ENCODE measurements at places on chromosomes 6 and 20.

GRCh38 chr6:112640891-112641290 lies 293.8 kb downstream of the RFPL4B start:
- DNase-seq, result no peak

- no peak for DNase-seq
Observed at GRCh38 chr20:60505423-60505822, 547.2 kb downstream of the CDH26 start.

- no peak for DNase-seq
Observed at GRCh38 chr20:16919841-16920240, 171.7 kb downstream of the OTOR start.

- no peak for DNase-seq
Observed at GRCh38 chr20:25308671-25309394, 60.9 kb downstream of the PYGB start.

DNA sequence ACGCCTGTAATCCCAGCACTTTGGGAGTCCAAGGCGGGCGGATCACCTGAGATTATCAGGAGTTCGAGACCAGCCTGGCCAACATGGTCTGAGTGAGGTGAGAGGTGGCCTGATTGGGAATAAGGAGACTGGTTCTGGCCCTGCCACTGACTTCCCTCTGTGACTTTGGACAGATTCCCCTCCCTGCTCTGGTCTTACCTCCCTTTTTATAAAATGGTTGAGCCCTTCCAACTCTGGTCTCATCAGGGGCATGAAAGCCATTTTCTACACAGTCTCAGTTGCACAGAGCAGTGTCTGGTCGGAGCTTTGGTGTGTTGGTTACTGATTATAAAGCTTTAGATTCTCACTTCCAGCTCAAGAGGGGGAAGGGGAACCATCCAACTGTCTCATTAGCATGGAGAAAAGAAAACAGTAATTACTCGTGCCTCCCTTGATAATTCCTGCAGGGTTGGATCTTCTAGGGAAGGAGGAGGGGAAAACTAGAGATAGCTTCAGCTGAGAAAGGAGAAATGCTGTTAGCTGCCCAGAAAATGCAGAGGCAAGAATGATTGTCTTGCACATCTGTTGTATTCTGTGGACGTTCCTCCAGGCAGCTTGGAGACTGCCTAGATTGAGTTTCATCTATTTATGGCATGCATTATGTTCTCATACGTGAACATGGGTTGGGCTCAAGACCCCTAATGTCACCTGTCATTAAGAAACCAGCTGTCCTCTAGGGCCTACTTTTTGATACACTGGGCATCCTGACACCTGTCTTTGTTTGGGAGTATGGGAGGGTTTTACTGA lies 30.4 kb downstream of the RALY start:
- no peak for DNase-seq

DNA sequence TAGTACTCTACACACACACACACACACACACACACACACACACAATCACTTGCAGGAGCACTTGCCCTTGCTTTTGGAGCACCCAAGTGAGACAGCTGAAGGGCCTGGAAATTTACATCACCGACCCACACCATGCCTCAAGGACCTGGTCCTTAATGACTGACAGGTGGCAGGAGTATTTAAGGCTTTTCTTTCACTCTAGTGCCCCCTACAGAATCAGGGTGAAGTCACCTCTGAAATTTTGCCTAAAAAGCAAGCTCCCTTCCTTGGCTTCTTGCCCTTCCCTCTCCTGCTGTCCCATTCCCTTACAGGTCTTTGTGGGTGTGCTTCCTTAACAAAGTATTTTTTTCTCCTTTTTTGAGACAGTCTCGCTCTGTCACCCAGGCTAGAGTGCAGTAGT lies 353.5 kb upstream of the IRAK1BP1 start:
- no peak for DNase-seq

- DNase-seq, result no peak
Observed at GRCh38 chr6:39207416-39208222, 21.7 kb downstream of the KCNK5 start.

- no peak for DNase-seq
Observed at GRCh38 chr6:10425975-10426780, 11.3 kb upstream of the TFAP2A start.

- no peak for DNase-seq
Observed at GRCh38 chr20:63423751-63424150, 48.7 kb downstream of the KCNQ2 start.

DNA sequence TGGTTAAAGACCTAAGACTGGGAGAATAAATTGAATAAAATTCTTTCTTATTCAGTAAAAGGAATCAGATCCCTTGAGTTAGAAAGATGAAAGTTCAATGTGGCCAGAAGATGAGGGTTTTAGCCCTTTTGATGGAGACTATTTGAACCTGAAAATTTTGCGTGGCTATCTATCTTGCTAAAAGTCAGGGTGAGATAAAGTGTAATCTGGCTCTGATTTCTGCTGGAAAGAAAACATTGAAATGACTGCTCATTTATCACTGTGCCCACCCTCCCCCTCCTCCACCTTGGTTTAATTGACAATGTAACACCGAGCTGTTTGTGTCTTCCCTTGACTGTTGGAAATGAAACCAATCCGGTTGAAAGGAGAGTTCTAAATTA lies 32.9 kb upstream of the TCF21 start:
- DNase-seq, result no peak

DNA sequence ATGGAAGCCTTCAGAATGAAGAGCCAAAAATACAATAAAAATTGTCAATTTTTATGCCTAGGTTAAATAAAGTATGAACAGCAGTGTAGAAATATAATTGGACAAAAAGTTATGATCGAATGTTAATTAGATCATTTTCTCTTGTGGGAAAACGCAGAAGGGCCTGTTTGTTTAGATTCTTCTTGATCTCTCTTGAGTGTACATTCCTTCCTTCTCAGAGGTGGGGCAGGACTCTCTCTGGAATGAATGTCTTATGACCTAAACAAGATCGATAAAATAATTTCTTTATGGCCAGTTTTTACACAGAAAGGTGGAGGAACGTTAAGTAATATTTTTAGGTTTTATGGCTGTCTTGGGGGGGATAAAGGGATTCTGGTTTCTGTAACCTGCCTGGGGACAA lies 500.1 kb upstream of the MARCKS start:
- no peak for DNase-seq

DNA sequence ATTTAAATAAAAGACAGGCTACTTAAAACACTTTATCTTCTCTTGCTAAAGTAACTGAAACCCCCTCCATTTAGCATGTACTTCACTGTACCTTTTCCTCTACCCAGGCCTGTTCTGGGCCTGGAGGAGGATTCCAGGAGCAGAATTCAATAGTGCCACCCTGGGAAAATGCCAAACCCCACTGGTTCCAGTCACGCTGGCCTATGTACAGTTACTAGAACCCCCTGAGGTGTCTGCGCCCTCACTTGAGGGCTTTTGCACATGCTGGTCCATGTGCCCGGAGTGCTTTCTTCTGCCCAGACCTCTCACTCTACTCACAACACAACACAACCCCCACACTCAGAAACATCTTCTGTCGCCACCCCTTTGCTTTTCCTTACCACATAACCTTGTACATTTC lies 45.5 kb downstream of the TRAM2 start:
- DNase-seq, result no peak

DNA sequence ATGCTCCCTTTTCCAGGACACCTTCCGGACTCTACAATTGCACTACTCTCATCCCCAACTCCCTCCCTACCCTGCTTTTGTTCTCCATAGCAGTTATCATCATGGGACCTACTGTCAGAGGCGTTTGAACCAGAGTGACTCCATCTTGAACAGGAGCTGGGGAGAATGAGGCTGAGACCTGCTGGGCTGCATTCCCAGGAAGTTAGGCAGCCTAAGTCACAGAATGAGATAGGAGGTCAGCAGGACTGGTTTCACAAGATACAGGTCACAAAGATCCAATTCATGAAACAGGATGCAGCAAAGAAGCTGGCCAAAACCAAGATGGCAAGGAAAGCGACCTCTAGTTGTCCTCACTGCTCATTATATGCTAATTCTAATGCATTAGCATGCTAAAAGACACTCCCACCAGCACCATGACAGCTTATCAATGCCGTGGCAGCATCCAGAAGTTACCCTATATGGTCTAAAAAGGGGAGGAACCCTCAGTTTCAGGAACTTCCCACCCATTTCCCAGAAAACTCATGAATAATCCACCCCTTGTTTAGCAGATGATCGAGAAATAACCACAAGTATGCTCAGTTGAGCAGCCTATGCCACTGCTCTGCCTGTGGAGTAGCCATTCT lies 15.6 kb downstream of the SLC13A3 start:
- no peak for DNase-seq

DNA sequence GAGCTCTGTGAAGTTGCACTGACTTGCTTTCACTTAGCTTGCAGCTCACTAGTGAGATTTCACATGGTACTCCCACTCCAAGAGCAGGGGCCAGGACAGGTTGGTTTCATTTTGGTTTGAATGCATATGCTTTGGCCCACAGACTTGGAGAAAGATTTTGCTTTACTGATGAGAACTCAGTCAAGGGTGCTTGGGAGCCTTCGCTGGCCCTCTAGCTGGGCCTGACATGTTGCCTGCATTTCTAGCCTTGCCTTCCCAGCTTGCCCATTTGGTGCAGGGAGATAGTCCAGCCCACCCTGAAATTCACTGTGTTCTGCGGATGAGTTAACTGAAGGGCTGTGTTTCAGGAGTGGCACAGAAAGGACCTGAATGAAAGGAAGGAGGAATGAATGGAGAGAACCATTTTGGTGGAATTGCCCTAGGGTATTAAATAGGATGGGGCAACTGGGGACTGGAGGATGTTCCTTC lies 1.9 kb downstream of the SGK1 start:
- no peak for DNase-seq

GRCh38 chr6:10382322-10382721 lies 32.6 kb downstream of the TFAP2A start:
- DNase-seq, result no peak

DNA sequence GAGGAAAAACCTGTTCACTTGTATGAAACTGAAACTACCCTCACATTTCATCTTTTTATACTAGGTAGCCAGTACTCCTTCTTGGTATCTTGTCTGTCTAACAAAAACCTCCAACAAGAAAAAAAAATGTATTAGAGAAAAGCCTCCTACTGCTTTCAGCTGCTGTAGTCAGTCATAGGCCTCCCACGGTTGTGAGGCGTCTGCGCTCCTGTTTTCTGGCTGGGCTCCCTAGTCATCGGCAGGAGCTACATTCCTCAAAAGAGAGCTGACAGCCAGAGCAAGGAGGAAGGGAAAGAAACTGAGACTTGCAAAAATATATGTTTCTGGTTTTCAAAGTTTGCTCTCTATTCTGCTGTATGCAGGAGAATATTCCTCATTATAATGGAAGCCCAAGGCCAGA lies 517.0 kb downstream of the LMBRD1 start:
- DNase-seq, result no peak

DNA sequence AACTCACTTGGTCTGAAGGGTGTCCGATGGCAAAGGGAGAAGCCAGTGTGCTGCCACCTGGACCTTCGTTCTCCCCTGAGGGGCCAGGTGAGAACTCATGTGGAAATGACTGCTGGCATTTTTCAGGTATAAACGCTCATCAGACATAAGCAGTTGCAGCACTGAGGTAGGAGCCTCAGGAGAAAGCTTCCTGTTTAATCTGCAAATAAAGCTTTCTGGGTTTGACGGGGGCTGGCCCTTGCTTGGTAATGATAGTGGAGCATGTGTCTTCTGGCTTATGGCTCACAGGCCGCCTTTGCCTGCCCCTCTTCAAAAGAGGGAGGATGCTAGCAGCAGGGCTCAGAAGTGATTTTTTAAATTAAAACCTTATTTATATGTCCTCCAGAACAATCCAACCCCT lies 122.1 kb upstream of the SLC24A3 start:
- no peak for DNase-seq

GRCh38 chr20:24894488-24894887 lies 54.6 kb upstream of the CST7 start:
- DNase-seq, result no peak

GRCh38 chr6:116015983-116016382 lies 44.7 kb downstream of the FRK start:
- DNase-seq, result no peak

GRCh38 chr6:163335671-163336545 lies 78.6 kb upstream of the QKI start:
- no peak for DNase-seq

DNA sequence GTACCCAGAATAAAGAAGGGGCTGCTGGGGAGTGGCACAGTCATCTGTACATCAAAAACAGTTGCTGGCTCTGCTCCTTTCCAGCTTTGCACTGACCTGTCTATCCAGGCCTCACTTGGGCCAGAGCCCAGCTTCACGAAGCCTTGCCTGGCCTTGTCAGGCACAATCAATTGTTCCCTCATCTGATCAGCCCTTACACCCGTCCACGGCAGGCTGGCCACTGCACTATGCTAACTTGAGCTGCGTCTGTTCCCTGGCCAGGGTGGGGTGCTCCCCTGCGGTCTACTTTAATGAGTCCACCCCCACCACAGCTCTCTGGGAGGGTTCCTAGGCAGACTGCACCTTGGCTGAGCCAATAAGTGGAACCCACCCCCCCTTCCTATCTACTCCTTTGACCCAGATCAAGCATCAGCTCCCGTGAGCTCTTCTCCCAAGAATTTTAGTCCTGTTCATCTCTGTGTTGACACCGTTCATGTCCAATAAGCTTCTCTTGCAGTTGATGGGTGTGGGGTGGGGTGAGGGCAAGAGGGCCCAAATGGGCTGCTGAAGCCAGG lies 74.3 kb upstream of the MLN start:
- no peak for DNase-seq

DNA sequence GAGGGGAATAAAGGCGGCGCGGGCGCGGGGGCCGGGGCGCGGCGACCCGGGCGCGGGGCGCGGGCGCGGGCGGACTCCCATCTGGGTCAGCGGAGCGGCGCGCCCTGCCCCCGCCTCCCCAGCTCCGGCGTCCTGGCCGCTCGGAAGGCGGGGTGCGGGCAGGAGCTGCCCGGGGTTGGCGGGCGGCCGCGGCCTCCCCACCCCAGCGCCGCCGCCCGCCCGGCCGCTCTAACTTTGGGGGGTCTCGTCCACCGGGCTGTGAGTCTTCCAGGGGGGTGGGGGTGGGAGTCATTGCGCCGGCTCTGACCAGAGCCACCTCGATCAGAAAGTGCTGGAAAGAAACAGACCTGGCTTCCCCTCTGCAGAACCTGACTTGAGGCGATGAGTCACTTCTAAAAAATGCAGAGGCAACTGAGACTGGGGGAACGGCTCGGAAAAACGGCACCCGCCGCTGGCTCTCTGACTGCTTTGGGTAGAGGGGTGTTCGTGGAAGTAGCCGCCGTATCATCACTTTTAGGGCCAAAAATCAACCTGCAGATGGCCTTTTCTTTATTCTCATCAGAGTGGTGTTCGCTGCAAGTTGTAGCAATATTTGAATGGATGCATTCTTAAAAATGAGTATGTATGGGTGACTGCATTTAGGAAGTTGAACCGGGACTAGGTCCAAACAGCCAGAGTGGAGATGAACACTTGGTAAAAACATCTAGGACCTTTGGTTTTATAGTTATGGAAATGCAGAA lies 667 bp downstream of the CAP2 start:
- no peak for DNase-seq

Measured in activated naive CD4-positive, alpha-beta T cell (primary cell).